ENCODE measurements at places on chromosomes 16 and 17.
A peak's percentile ranks its signal among the peaks of the same experiment; 100 is the strongest.

- DNase-seq, result no peak
- no peaks in the 10 kb centered on the region for H3K27me3 ChIP-seq
- peaks cover 23% of the 10 kb centered on the region for H3K36me3 ChIP-seq
- H3K27ac ChIP-seq, result peak overlapping the region; percentile 87
- H3K4me3 ChIP-seq, result no peak overlapping the region
These were observed 33.2 kb downstream of the TUBD1 start for GRCh38 chr17:59859444-59860025.

DNA sequence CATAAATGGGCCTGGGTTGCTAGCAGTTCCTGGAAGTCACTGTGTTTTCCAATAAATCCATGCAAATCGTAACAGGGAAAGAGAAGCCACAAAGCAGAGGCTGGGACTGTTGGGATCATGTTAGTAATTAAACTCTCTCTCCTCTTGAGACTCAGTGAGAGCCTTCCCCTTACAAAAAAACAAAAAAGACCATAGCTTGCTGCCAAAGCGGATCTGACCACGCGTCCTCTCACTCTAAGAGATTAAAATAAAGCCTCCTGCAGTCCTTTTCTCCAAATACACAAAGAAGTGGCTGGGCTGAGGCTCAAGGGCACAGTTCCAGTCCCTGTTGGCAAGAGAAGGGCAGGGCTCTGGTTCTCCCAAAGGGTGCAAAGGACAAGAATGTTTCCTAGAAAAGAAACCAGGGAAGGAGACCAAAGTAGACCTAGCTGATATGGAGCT, 38.5 kb downstream of the PIGL start:
- H3K36me3 ChIP-seq, result no peaks in the 10 kb centered on the region
- peaks cover 2% of the 10 kb centered on the region for H3K4me1 ChIP-seq
- no peak overlapping the region for H3K27ac ChIP-seq
- no peak overlapping the region for H3K4me3 ChIP-seq
- no peaks in the 10 kb centered on the region for H3K27me3 ChIP-seq

DNA sequence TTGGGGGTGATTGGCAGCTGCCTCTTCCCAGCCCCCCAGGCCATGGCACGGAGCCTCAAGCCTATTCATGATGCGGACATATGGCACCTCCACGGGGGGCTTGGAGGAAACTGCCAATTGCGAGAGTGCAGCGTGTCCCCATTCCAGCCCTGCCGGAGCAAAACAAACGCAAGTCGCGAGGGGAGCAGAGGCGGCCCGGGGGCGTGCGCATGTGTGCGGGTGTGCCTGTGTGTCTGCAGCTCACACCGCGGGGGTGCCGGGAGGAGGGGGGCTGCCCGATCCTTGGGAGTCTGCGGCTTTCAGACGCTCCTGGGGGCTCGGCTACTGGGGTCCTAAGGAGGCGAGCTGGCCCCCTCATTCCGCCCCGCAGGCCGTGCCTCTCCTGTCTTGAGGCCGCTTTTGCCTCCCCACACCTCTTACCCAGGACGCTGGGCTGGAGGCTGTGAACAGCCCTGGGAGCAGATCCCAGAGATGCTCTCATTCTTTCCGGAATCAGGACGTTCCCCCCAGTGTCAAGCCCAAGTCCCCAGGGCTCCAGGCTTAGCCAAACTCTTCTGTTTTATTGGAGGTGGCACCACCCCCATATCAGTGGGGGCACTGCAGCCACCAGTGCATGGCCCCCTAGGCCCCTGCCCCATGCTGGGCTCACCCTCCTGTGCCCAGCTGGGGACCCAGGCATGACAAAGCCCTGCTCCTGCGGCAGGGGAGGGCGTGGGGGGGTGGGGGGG, 29.1 kb downstream of the ENDOV start:
- H3K36me3 ChIP-seq, result no peaks in the 10 kb centered on the region
- no peak overlapping the region for H3K27ac ChIP-seq
- H3K4me3 ChIP-seq, result no peak overlapping the region
- no peaks in the 10 kb centered on the region for H3K4me1 ChIP-seq
- H3K27me3 ChIP-seq, result no peaks in the 10 kb centered on the region

DNA sequence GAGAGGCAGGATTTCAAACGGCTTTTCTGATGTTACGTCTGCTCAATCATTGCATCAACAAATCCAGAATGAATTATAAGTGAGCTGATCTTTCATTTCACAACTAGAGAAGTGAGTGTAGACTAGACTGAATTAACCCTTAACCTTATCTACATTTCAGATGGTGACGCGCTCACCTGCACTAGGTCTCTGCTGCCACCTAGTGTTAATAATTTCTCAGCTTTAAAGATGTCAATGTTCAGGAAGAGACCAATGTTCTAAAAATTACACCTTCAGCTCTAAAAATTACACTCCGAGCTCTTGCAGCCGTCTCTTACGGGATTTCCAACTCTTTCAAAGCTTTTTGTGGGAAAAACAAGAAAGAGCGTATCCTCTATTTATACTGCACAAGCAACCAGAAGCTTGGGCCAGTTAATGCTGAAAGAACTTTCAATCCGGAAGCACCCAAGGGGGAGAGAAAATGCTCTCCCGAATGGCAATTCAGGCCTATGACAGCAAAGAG, 88.2 kb upstream of the FA2H start:
- H3K4me1 ChIP-seq, result peaks cover 10% of the 10 kb centered on the region
- no peaks in the 10 kb centered on the region for H3K36me3 ChIP-seq
- no peaks in the 10 kb centered on the region for H3K27me3 ChIP-seq
- H3K27ac ChIP-seq, result no peak overlapping the region

DNA sequence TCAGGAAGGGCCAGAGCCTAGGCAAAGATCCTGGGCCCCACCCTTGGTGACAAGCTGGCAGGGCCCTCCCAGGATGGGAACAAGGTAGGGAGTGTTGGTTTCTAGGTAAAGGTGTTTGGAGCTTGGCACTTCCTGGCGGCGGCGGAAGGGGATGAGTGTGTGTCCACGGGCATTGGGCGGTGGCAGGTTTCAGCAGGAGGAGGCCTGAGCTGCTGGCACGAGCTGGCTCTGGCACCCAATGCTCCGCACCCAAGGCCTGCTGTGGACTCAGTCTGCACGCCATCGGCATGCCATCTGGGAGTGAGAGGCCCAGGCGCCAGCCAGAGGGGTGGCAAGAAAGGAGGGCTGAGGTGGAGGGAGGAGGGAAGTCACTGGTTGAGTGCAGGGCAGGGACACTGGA, 46.9 kb upstream of the TAC4 start:
- H3K36me3 ChIP-seq, result no peaks in the 10 kb centered on the region
- H3K4me1 ChIP-seq, result peaks cover 7% of the 10 kb centered on the region
- DNase-seq, result no peak
- H3K4me3 ChIP-seq, result no peak overlapping the region
- H3K27me3 ChIP-seq, result no peaks in the 10 kb centered on the region

DNA sequence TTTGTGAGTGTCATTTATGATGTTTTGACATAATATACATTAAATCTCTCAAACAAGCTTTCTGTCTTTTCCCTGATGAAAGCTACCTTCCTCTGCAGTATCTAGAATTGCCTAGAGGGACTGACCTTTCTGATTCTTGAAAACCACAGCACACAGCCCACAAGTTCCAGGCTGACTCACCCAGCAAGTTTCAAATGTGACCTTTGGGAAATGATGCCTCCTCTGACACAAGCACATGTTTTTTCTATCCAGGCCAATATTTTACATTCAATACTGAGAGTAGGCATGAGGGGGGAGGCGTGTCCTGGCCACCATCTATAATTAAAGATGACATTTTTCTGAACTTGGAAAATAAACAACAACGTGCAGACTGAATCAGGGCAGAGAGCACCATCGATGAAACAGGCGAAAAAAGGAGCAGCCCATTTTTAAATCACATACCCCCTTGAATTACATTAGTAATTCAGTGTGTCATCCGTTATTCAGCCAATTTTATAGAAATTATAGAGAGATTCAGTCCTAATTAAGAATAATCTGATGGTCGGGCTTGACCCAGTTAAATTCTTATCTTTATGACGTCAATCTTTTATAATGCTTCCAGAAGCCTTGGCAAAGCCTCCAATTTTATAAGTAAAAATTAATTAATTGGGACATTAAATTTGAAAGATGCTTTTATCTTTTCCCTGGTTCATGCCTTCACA, 292.6 kb upstream of the CDH11 start:
- H3K36me3 ChIP-seq, result no peaks in the 10 kb centered on the region
- peak; percentile 64 for DNase-seq
- no peak overlapping the region for H3K4me3 ChIP-seq
- peak overlapping the region; percentile 50 for H3K27ac ChIP-seq
- H3K27me3 ChIP-seq, result no peaks in the 10 kb centered on the region

DNA sequence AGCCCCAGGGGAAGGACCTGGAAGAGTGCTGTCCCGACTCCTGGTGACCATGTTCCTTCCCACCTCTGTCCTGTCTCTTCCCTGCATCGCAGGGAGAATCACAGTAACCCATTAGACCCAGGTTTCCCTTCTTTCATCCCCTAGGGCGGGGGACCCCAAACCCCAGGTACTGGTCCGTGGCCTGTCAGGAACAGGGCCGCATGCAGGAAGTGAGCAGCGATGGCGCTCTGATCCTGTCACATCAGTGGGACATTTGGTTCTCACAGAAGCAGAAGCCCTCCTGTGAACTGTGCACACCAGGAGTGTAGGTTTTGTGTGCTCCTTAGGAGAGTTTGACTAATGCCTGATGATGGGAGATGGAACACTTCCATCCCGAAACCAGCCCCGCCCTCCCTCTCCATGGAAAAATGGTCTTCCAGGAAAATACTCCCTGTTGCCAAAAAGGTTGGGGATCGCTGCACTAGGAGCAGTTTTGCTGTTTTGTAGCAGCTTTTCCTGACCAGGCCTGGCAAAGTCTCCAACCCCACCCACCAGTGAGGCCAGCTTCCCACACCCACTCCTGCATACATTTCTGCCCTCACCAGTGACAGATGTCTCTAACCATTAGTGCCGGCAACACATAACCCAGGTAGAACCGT, 10.5 kb downstream of the MNT start:
- no peak overlapping the region for H3K4me3 ChIP-seq
- no peaks in the 10 kb centered on the region for H3K36me3 ChIP-seq
- no peak for DNase-seq
- no peak overlapping the region for H3K27ac ChIP-seq
- peaks cover 12% of the 10 kb centered on the region for H3K4me1 ChIP-seq
- no peaks in the 10 kb centered on the region for H3K27me3 ChIP-seq

- peak overlapping the region; percentile 51 for H3K27ac ChIP-seq
- H3K4me1 ChIP-seq, result peaks cover 14% of the 10 kb centered on the region
- no peak for DNase-seq
- no peak overlapping the region for H3K4me3 ChIP-seq
- H3K27me3 ChIP-seq, result no peaks in the 10 kb centered on the region
These were observed 160.9 kb upstream of the CDH5 start for GRCh38 chr16:66205287-66206231.

DNA sequence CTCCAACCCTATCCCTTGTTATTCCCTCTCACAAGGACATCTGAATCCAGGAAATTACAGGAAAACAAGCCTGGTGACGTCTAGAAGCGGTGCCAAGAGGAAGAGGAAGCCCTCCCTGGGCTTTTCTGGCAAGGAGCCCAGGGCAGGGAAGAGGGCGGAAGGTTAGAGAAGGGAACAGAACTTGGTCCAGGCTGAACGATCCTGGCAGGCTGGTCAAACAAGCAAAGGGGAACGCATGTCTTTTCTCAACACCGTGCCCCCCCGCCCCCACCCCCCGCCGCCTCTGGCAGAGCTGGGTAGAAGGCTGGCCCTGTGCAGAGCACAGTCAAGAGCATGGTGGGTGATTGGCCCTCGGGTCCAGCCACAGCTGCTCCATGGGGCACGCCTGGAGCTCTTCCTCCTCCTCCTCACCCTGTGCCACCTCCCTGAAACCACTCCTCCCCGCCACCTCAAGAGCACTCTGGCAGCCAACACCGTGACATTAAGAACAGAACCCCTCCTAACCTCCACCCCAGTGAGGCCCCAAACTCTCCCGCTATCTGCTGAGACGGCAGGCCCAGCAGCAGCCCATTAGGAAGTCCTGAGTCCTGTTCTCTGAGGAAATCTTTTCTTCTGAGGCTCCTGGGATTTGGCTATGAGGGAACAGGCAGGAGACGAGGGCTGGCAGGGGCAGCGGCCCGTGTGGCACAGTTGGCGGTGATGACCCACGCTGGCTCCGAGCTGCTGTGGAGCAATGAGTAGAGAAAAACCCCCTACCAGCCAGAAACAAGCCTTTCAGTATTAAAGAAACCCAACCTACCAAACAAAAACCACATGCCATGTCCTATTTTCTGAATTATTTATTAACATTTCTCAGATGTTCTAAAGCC, 7.3 kb downstream of the C16orf86 start:
- no peaks in the 10 kb centered on the region for H3K27me3 ChIP-seq
- peak overlapping the region; percentile 19 for H3K27ac ChIP-seq
- no peaks in the 10 kb centered on the region for H3K36me3 ChIP-seq
- peaks cover 5% of the 10 kb centered on the region for H3K4me1 ChIP-seq
- no peak for DNase-seq

- DNase-seq, result no peak
- no peaks in the 10 kb centered on the region for H3K27me3 ChIP-seq
- peaks cover 17% of the 10 kb centered on the region for H3K4me1 ChIP-seq
- H3K4me3 ChIP-seq, result peak overlapping the region; percentile 80
These were observed 1.9 kb downstream of the MSI2 start for GRCh38 chr17:57257895-57258851.

GRCh38 chr16:82178352-82178751, 8.3 kb upstream of the MPHOSPH6 start:
- no peaks in the 10 kb centered on the region for H3K4me1 ChIP-seq
- H3K27ac ChIP-seq, result no peak overlapping the region
- no peak for DNase-seq
- no peaks in the 10 kb centered on the region for H3K36me3 ChIP-seq
- no peak overlapping the region for H3K4me3 ChIP-seq

GRCh38 chr16:56341656-56342399, 83.5 kb downstream of the AMFR start:
- peaks cover 11% of the 10 kb centered on the region for H3K4me1 ChIP-seq
- no peaks in the 10 kb centered on the region for H3K27me3 ChIP-seq
- no peak overlapping the region for H3K4me3 ChIP-seq
- no peak overlapping the region for H3K27ac ChIP-seq
- no peaks in the 10 kb centered on the region for H3K36me3 ChIP-seq

- peaks cover under 1% of the 10 kb centered on the region for H3K4me1 ChIP-seq
- H3K36me3 ChIP-seq, result peaks cover 17% of the 10 kb centered on the region
- DNase-seq, result no peak
- no peak overlapping the region for H3K27ac ChIP-seq
These were observed 12.4 kb upstream of the CTCF start for GRCh38 chr16:67549936-67550335.

DNA sequence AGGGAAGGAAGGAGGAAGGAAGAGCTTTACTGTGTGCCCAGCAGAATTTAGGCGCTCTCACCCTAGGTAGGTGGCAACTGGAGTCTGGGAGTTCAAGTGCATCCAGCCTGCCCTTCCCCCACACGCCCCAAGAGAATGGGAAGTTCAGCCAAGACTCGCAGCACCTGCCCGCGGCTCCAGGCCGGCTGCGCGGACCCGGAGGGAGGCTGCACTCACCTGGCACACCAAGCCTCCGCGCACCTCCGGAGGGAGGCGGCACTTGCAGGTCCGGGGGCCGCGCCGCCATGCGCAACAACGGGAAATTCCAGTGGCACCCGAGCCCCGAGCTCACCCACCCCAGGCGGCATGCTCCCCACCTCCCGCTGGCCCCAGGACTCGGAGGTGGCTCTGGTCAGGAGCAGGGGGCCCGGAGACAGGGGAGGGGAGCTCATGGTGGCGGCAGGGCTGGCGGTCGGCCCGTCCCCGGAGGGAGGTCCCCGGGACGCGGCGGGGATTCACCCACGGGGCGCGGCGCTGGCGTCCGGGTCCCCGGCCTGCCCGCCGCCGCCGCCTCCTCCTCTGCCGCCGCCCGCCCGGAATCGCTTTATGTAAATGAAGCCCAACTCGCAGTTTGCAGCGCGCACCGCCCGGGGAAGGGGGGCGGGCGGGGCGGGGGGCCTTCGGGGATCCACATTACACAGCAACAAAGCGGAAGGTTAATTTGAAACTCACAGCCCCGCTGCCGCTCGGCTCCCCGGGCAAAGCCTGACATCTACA, at the start of gene ZFHX3:
ZFHX3 (minus strand) TSS at position 593 of the 756 bp plus-strand sequence. CDS start 87,983 bp downstream, outside the sequence.
- H3K27me3 ChIP-seq, result no peaks in the 10 kb centered on the region
- H3K27ac ChIP-seq, result peak within 1 kb of the TSS; percentile 93
- H3K36me3 ChIP-seq, result no peaks in the 10 kb centered on the region
- H3K4me3 ChIP-seq, result peak within 1 kb of the TSS; percentile 58
- peaks cover 58% of the 10 kb centered on the region for H3K4me1 ChIP-seq
- no peak for DNase-seq
